ENCODE measurements at places on chromosomes 12 and 14. TPM values are rescaled to one million over a fixed set of nuclear protein-coding genes. Genes with fewer than 3 reads are reported as not detected.

DNA sequence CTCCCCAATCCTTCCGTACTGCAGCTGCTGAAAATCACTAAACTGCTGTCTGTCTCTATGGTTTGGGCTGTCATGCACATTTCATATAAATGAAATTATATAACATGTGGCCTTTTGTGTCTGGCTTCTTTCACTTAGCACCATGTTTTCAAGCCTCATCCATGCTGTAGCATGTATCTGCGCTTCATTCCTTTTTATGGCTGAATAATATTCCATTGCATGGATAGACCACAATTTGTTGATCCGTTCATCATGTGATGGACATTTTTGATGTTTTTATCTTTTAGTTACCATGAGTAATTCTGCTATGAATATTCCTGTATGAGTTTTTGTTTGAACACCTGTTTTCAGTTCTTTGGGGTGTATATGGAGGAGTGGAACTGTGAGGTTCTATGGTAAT lies 32.6 kb upstream of the MED13L start:
- DNase-seq: no peak

- no peak for DNase-seq
These were observed 2.1 kb upstream of the B3GNT4 start for GRCh38 chr12:122201381-122201780.

GRCh38 chr12:79344855-79345847 lies 345.6 kb downstream of the PAWR start:
- DNase-seq: peak; percentile 64

Gene ARHGEF25
- total RNA-seq: 16.3 TPM

DNA sequence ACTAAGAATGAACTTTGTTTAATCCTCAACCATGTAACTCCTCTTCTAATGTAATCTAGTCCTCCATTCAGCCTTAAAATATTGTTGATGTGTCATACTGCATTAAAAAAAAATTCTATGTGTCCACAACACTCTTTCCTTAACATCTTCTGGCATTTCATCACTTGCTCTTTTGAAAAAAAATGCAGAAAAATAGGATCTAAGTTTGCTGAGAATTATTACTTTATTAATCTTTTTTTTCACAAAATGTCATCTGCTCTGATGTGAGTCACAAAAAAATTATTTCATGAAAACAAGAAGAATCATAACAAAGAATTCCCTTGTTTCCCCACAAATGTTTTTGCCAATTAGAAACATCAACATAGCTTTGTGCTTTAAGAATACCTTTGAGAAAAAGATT lies 410.1 kb upstream of the MGAT4C start:
- DNase-seq: no peak

Gene E2F7
- total RNA-seq: 5.0 TPM

Gene EML5
- 0.53 TPM for total RNA-seq

Gene B4GALNT1
- 11.2 TPM for total RNA-seq

DNA sequence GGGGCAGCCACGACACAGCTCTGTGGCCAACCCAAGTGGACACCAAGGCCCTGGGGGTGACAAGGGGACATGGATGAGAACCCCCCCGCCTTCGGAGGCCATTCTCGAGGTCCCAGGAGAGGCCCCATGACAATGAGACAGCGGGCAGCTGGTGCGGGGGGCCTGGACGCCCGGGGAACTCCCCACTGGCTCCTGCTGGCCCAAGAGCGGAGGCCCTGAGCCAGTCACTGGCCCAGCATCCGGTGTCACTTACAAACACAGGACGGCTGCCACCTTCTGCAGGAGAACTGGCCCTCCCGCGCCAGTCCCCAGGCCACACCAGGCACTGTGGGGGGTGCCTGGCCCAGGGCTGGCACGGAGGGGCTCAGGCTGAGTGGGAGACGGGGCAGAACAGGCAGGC lies 51.4 kb downstream of the NCOR2 start:
- DNase-seq: no peak

DNA sequence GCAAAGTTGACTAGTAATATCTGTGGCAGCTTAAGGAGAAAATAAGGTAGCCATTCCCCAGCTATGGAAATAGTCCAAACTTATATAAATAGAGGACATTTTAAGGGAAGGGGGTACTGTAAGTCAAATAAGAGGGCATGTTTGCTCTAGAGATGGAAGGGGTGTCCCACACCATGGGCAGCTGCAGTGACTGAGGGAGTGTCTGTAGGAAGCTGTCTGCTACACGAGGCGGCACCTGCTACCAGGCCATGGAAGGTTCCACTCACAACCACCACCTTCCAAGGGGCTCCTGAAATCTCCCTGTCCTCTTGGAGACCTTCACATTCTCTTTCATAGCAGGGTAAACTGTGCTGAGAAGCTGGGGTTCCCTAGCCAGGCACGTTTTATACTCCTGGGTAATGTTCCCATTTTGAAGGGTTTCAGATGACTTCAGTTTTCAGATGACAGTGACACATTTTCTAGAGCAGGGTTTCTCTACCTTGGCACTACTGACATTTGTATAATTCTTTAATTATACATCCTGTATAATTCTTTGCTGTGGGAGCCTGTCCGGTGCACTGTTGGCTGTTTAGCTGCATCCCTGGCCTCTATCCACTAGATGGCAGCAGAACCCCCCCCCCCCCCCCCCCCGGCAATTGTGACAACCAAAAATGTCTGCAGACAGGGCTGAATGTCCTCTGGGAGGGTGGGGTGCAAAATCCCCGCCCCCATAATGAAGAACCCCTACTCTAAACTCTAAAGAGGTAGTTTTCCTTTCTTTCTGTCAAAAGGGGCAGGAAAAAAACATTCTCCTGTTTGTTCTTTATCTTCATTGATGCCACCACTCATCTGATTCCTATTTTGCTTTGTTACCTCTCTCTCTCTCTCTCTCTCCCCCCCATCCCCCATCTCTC lies 11.6 kb upstream of the SMCO2 start:
- peak; percentile 34 for DNase-seq

Gene GXYLT1
- 12.6 TPM for total RNA-seq

DNA sequence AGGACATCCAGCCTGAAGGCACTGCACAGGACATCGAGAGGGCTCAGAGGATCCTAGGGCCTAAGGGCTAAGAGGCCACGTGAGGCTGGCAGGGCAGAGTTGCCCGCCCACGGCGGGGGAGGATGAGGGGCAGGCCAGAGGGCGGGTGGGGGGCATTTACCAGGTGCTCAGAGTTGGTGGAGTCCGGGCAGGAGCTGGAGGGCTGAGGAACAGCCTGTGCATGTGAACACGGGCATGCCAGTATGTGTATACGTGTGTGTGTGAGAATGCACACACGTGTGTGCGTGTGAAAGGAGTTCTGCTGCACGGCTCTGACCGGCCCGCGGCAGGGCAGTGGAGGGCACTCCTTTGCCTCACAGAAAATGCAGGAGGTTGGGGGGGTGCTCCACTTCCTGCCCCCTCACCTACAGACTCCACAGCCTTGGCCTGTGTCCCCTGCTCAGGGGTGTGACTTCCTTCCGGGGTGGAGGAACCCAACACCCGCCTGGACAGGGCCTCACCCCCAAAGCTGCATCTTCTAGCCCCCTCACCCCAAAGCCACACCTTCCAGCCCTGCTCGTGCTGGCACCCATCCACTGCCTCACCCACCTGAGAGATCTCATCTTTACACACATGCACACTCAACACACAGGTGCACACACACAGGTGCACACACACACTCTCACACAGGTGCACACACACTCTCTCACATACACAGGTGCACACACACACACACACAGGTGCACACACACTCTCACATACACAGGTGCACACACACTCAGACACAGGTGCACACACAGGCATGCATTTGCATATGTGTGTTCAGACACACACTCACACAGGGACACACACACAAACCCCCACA lies 11.8 kb upstream of the GPR132 start:
- no peak for DNase-seq

Gene PPP1R1A
- total RNA-seq: not detected

Gene AICDA
- 1.1 TPM for total RNA-seq

Gene ACVRL1
- 0.05 TPM for total RNA-seq

GRCh38 chr12:79645235-79645630 lies 45.5 kb downstream of the PAWR start:
- no peak for DNase-seq

- peak; percentile 95 for DNase-seq
These were observed 12.7 kb downstream of the PPP2R5C start for GRCh38 chr14:101774006-101774795.

Gene CLEC14A
- not detected for total RNA-seq

Gene DIO2
- total RNA-seq: 0.08 TPM

- no peak for DNase-seq
These were observed 44.5 kb downstream of the PSMA6 start for GRCh38 chr14:35336494-35337268.

Gene TMTC2
- 17.3 TPM for total RNA-seq

GRCh38 chr12:114411071-114411837 lies 5.3 kb upstream of the TBX5 start:
- DNase-seq: no peak

Data from SK-MEL-5 (cell line).